ENCODE measurements at places on chromosomes 5 and 9.

GRCh38 chr9:105966834-105967233 lies 272.5 kb downstream of the TMEM38B start:
- DNase-seq: no peak

DNA sequence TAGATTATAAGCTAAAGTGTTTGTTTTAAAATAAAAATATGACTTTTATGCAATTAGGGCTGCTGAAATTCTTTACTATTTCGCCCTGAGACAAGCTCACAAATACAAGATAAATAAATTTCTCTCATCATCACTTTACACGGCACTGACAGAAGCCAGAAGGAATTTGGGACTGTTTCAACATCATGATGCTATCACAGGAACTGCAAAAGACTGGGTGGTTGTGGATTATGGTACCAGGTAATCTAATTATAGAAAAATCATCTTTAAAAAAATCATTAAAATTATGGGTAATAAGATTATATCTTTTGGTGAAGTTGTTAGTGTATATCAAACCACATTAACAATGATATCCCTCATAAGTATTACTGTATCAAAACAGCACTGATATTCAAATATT lies 95.0 kb downstream of the MAN2A1 start:
- no peak for DNase-seq

DNA sequence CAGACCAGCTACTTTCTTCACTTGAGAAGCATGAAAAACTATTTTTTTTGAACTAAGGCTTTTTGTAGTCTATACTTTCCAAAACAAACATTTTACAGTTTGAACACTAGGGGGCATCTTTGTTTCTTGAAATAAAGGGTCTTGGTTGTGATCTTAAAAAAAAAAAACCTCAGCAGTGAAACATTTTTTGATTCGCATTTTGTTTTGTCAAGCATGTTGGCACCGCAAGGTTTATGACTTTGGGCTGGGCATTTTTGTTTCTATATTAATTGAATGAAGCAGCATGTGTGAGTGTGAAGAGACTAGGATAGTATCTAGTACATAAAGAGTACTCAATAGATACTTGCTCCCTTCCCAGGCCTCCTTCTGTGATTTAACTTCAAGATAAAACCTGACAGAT lies 31.6 kb upstream of the ACOT12 start:
- DNase-seq: no peak

DNA sequence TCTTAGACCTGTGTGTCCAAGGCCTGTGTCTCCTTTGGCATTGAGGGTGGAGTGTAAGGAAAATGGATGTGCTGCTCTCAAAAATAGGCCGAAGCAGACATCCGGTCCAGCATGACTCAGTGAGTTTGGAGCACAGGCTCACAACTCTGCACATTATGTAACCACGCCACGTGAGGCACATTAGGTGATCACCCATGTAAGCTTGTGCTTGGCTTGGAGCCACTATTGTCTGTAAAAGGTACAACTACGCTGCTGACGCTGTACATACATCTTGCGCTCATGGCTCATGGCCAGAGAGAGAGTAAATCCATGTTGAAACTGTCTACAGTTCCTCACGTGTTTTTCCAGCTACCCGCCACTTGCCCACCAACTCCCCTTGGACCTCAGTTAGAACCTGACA lies 177.5 kb downstream of the PDE4D start:
- no peak for DNase-seq

DNA sequence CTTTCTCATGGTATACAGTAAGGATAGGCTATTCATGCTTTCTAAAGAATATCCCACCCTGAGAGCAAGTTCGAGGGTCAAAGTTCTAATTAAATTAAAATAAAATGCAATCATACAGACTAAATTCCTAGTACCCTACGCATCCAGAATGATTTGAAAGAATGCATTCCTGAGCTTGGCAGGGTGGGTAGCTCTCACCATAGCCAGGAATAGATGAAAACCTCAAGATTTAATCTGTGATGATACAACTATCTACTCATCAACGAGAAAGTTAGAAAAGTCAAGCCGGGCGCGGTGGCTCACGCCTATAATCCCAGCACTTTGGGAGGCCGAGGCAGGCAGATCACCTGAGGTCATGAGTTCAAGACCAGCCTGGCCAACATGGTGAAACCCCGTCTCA lies 32.3 kb downstream of the SERINC5 start:
- no peak for DNase-seq

DNA sequence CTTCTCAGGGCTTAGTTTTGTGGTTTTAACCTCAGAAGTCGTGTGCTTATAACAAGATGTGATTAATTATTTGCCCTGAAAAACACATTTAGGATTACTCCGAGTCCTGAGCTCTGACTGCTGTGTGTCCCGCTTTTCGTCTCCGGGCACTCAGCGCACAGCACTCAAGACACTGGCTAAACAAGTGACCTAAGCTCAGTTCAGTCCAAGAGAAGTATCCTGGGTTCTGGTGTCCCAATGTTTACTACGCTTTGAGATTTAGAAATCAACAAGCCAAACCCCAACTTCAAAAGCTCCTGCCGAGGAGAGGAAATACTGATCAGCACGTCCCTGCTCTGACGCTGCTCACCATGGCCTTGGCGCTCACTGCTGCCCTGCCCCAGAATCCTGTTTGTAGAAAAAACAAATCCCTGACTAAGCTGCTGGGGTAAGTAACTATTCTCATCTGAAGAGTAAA lies 53.2 kb downstream of the IPPK start:
- DNase-seq: no peak

DNA sequence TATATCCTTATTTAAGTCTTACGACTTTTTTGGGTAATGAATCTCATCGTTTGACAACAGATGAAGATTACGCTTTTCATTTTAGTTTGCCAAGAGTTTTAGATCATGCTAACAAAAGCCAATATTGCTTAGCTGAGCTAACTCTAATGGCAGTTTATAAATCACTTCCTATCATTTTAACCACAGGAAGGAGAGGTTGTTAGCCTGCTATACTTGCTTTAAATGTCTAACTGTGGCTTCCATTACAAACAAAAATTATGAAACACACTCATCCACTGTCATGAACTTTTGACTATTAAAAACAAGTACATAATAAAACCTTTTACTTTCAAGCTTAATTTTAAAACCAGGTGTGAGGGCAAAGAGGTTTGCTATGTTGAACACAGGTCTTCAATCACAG lies 53.7 kb upstream of the ANKH start:
- no peak for DNase-seq

All from activated naive CD8-positive, alpha-beta T cell treated with anti-CD3 and anti-CD28 coated beads, Interleukin-2, amount 50 U/mL, for 16 hours (primary cell).